ENCODE measurements at places on chromosomes 1 and 21.

DNA sequence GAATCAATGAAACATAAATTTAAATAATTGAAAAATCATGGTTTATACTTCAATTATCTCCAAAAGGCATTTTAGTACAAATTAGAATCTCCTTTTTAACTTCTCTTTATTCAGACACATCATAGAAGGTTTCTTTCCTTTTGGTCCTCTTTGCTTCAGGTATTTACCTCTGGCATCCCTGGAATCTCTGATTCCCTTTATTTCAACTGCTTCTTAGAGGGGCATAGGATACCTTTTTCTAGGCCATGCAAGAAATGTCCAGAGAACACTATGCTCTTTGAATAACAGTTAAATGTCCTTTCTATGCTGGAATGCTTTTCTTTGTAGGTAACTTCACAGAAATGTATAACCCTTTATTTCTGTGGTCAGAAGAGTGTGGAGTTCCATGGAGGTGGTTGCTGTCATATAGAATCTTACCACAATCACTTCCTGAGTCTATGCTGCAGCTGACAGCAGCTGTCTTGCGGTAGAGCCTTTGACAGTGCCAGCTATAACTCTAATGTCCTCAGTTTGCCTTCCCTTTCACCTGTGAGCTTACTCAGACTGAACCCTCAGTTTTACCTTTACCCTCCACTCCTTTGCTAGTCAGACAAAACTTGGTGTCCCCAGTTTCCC is 8.6 kb downstream of the LAMC2 start:
- no peak for DNase-seq

DNA sequence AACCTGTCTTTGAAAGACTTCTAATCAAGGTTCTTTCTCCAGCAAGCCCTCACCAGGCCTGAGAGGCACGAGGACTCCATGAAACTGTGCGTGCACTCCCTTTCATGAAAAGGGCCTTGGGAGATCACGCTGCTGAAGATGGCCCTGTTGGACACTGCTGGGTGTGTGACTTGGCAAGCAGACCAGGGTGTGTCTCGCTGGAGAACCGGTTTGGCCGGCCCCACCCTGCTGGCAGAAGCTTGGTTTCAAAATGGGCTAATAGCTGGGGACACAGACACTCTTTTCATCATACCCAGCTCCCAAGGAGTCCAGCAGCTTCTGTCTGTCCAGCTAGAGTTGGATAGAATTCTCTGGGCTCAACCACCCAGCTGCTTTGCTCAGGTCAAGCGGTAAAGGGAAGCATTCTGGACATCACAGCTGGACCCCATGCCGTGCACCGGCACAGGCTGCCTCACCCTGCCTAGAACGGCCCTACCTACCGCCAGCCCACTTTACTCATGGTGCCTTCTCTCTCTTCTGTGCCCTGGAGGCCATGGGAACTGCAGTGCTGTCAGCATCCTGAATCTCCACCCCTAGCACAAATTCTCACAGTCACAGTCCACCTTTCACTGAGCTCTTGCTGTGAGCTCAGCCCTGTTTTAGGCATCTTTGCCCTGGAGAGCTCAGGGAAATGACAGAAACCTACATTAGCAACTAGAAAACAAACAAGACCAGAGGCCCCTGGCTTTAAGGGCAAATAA is 24.6 kb downstream of the PKP1 start:
- DNase-seq, result no peak

GRCh38 chr1:2132222-2133038 is 62.1 kb downstream of the FAAP20 start:
- peak; percentile 47 for DNase-seq

- DNase-seq, result no peak
Observed at GRCh38 chr1:88022516-88022915, 661.6 kb upstream of the PKN2 start.

All from HEK293T (cell line).